ENCODE measurements at places on chromosomes 6 and 20.

GRCh38 chr6:168131464-168132415, 52.7 kb upstream of the FRMD1 start:
- no peak for DNase-seq

GRCh38 chr20:4569865-4570264, 151.8 kb upstream of the PRND start:
- no peak for DNase-seq

DNA sequence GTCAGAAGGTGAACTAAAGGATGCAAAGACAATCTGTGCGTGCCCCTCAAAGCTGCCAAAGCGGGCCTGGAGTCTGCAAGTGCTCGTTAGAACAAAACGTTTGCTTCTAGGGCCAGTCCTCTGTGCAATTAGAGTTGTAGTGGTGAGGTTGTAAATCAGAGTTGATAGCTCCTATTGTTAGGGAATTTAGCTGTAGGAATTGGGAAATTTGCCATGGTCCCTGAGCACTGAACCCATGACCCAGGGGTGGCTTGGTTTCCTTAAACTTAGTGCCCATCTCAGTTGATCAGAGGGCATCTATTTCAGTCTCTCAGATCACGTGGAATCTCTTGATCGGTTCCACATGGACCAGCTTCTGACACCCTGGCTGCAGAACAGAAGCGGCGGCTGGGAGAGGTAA, 18.8 kb upstream of the RPS6KA2 start:
- no peak for DNase-seq

DNA sequence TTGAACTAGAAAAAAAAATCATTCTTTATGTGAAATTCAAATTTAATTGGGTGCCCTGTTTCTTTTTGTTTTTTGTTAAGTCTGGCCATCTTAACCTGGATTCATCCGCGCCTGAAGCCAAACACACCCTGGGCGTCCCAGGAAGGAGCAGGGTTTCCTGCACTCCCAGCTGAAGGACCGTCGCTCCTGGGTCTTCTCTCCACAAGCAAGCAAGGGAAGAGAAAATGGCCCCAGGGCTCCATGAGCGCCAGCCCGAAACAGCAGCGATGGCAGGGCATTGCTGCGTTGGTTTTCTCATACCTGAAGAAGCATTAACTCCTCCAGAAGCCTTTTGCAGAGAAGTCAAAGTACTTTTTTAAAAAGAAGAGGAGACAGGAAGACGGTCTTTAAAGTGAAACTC, 105.4 kb upstream of the AFDN start:
- no peak for DNase-seq

DNA sequence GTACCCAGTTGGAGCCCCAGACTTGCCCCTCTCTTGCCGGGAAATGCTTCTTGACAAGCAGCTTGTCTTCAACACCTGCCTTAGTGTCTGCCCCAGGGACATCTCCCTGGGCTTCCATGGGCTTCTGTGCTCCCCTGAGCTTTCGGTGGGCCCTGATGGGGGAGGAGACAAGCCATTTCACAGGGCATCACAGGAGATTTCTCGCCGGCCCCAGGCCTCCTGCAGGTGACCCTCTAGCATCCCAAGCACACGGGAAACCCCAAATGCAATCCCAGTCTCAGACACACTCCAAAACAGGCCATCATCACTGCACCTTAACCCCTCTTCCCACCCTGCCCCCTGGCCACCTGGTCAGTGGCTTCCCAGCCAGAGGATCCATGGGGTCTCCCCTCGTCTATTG, 74.5 kb downstream of the JPH2 start:
- DNase-seq: no peak

- DNase-seq: no peak
Measured at GRCh38 chr6:35064757-35065440, 76.2 kb downstream of the TCP11 start.

DNA sequence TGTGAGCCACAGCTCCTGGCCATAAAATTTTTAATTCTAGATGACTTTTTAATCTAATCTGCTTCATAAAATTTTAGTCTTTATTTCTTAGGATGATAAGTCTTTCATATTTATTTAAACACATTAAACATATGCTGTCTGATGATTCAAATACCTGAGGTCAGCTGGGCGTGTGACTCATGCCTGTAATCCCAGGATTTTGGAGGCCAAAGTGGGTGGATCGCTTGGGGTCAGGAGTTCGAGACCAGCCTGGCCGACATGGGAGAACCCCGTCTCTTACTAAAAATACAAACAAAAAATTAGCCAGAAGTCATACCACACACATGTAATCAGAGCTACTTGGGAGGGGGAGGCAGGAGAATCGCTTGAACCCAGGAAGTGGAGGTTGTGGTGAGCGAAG, 53.1 kb downstream of the RBM24 start:
- DNase-seq: peak; percentile 15

GRCh38 chr6:43097098-43097489, 21.0 kb downstream of the PTK7 start:
- DNase-seq: no peak

GRCh38 chr6:57182017-57182432, 9.9 kb downstream of the BAG2 start:
- no peak for DNase-seq

DNA sequence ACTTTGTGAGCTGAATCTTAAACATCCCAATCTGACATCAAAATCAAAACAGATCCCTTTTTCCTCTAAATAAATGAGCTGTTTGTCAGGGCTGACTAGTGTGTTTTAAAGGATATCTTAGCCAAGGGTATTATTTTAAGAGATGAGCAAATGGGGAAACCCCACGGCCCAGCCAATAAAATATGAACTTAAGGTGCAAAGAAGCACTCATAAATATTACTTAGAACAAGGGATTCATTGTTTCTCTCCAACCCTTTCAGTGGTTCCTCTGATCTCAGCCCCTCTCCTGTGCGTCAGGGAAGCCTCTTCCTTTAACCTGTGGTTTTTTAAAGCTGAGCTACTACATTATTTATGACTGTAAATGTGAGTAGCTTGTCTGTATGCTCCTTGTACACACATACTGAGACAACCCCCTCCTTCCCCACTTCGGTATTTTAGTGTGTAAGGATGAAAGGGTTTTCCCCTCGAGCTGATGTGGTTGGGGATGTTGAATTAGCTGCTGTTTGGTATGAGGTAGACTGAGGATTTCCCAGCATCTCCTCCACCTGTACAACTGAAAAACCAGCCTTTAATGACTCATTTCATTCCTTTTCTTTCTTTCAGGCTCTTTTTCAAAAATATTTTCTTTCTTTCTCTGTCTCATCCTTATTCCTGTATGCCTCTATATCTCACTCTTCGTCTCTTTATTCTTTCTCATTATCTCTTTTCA, 6.5 kb downstream of the BMP5 start:
- peak; percentile 69 for DNase-seq

- peak; percentile 47 for DNase-seq
Measured at GRCh38 chr20:10218536-10219451, at the start of gene SNAP25. Gene SNAP25 (plus strand): TSS chr20:10218830. CDS start chr20:10275492, 56,662 bp downstream.

DNA sequence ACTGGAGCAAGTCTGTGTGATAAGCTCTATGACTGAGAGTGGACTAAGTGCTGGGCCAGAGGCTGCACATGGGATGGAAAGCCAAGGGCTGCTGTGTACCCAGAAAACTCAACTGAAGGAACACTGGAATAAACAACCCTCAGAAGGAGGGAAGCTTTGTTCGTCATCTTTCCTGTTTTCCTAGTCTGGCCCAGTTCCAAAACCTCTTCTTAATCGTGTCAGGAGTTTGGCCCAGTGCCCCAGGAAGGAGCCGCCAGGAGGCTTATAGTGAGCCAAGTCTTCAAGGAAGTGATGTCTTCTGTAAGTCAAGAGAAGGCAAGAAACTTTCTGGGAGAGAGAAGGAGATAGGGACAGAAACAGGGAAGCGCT, 23.3 kb upstream of the TOP1 start:
- peak; percentile 96 for DNase-seq

DNA sequence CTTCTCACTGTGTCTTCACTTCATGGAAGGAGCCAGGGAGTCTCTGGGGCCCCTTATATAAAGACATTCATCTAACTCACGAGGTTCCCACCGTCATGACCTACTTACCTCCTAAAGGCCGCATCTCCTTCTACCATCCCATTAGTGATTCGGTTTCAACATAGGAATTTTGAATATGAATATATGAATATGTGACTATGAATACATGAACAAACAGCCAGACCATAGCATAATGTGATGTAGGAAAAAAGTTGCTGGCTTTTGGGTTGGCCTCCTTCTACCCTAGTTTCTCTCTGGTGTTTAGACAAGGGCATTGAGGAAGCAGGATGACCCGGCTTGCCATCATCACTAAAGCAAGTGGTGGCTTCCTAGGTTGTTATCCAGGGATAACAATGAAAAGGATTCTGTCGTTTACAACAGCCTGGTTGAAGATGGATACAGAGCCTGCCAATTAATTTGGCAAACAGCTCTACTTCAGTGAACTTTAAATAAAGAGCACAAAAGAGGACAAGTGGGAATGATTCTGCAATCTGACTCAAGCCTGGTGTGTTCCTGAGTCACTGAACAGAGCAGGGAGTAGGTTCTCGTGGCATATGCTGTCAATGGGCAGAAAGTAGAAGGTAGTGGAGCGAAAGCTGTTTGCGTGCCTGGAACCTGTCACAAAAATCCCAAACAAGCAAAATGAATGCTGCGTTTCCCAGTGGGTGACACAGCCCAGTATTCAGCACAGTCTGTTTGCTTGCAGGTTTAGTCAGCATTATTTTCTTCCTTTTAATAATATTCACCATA, 44.0 kb upstream of the DOK5 start:
- peak; percentile 22 for DNase-seq

GRCh38 chr6:80638213-80639055, 532.0 kb downstream of the BCKDHB start:
- DNase-seq: peak; percentile 94

DNA sequence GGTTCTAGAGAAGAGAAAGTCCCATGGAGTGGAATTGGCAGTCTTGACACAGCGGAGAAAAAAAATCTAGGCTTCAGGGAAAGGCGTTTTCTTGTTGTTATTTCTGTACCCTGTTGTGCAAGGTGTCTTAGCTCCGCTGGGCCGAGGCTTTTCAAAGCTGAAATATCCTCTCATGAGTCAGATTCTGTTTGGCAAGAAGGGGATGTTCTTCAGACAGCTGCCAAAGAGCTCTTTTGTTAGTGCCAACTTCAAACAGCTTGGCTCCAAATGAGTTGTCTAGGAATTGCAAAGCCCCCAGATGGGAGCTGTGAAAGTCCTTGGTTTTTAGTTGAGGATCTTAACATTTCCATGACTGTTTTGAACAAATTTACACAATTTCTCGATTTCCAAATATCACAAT, 45.6 kb downstream of the LRRN4 start:
- DNase-seq: peak; percentile 99

- no peak for DNase-seq
Measured at GRCh38 chr20:62577490-62577836, 64.8 kb upstream of the SLCO4A1 start.

GRCh38 chr6:6058054-6058444, 51.3 kb upstream of the NRN1 start:
- DNase-seq: no peak
